ENCODE measurements at places on chromosomes 16 and 17. TPM values are rescaled to one million over a fixed set of nuclear protein-coding genes. Genes with fewer than 3 reads are reported as not detected.

PLD6 gene
- 5.3 TPM for total RNA-seq

DNA sequence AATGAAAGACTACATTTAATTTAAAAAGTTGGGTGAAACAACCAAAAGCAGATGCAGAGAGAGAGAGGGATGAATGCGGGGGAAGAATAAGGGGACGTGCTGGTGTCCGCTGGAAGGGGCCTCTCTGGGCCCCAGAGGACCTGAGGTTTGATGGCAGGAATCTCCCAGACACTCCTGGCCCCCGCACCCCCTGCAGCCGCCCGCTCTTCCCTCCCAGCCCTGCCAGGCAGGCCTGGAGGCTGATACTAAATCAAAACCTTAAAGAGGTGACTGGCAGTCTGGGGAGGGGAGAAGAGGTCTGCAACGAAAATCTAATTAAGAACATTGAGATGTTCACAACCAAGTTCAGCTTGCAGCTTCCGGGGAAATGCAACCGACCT, 2.4 kb downstream of the FOXL1 start:
- no peak overlapping the region for H3K27ac ChIP-seq
- H3K36me3 ChIP-seq: no peaks in the 10 kb centered on the region
- no peak for DNase-seq
- no peak overlapping the region for H3K4me3 ChIP-seq

DNA sequence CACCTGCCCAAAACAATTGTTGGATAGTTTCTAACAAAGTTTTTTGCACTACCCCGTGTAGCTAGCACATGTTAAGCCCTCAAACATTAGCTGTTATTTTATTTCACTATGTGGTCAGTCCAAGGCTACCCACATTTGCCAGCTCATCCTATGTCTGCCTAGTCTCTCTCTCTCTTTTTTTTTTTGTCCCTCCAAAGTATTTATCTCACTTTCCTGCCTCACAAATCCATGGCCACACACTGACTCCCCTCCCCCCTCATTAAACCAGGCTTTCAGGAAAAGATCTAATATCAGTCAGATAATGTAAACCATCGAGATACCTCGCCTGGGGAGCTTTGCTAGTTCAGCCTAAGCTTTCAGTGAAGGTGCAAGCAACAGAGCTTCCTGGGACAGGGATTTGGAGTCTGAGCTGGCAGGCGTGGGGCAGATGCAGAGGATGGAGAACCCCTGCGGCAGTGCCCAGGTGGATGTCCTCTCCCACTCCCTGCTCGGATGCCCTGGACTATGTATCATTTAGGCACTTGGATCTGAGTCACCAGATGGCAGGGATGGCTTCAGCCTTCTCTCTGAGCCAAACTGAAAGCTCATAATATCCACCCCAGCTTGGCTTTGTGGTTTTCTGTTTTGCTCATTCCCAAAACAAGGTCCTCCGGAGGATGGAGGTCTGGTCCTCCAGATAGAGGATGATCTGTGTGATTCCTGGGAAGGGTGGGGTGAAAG, 73.7 kb upstream of the FOXF1 start:
- H3K27me3 ChIP-seq: no peaks in the 10 kb centered on the region
- no peak overlapping the region for H3K27ac ChIP-seq
- no peaks in the 10 kb centered on the region for H3K36me3 ChIP-seq
- H3K4me3 ChIP-seq: no peak overlapping the region

GRCh38 chr17:33464669-33465280, 171.7 kb upstream of the ASIC2 start:
- peaks cover 6% of the 10 kb centered on the region for H3K27me3 ChIP-seq
- no peaks in the 10 kb centered on the region for H3K36me3 ChIP-seq
- DNase-seq: no peak
- H3K27ac ChIP-seq: no peak overlapping the region
- no peak overlapping the region for H3K4me3 ChIP-seq

DNA sequence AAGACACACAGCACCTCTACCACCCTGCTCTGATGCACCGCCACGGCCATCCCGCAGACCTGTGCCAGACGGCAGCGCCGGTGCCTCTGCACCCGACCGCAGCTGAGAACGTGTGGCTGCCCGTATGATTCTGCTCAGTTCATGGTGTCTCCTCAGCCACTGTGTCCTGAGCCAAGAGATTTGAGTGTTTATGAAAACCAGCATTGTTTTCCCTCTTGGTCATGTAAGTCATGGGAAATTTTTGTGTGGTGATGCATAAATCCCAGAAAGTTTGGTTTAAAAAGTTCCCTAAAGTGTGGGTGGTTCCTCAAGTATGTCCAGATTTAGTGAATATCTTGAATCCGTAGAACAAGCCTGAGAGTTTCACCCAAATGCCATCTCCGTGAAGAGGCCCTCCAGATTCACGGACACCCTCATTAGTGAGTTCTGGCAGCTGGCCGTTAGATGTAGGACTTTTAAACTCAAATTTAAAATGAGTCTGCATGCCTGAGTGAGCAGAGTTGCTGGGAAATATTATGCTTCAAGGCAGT, 57.6 kb downstream of the CDRT4 start:
- H3K36me3 ChIP-seq: no peaks in the 10 kb centered on the region
- no peak overlapping the region for H3K4me3 ChIP-seq
- H3K4me1 ChIP-seq: peaks cover 4% of the 10 kb centered on the region

DNA sequence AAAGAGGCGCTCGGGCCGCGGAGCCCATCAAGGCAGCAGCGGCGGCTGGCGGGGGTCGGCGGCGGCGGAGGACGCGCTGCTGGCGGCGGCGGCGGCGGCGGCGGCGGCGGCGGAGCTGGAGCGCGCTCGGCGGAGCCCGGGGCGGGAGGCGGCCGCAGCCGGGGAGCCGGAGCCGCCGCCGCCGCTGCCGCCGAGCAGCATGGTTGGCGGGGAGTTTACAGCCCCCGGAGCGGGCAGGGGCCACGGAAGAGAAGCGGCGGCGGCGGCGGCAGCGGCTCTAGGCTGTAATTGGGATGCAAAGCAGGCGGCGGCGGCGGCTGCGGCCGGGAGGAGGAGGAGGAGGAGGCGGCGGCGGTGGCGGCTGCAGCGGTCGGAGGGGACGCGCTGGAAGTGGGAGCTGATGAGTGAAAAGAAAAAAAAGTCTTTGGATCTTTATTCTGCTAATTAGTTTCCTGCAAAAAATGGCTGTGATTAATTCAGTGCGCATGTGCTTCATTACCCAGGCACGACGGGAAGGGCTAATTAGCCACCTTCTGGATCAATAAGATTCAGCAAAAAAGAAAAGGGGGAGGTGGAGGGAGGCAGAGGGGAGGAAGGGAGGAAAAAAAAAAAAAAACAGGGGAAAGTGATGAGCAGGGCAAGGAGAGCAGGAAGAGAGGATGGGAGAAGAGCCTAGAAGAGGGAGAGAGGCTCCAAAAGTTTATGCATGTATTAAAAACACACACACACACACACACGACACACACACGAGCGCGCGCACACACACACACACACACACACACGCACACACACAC, 10.9 kb upstream of the ZFHX3 start:
- H3K4me1 ChIP-seq: peaks cover 20% of the 10 kb centered on the region
- H3K4me3 ChIP-seq: peak overlapping the region; percentile 75
- peaks cover 57% of the 10 kb centered on the region for H3K27me3 ChIP-seq
- H3K27ac ChIP-seq: no peak overlapping the region
- H3K36me3 ChIP-seq: no peaks in the 10 kb centered on the region

DNA sequence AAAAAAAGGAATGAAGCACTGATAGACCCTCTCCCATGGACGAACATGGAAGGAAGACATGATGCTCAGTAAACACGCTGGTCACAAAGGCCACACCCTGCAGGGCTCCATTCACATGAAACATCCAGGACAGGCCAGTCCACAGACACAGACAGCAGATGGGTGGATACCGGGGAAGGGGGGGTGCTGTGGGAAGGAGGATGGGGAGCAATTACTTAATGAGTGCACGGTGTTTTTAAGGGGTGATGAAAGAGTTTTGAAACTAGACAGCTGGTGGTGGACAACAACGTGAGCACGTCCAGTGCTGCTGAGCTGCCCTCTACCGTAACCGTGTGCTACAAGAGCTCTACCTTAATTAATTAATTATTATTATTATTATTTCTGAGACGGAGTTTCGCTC, 6.0 kb upstream of the SLC16A3 start:
- DNase-seq: no peak
- H3K4me3 ChIP-seq: no peak overlapping the region
- no peak overlapping the region for H3K27ac ChIP-seq
- no peaks in the 10 kb centered on the region for H3K27me3 ChIP-seq
- H3K4me1 ChIP-seq: peaks cover 4% of the 10 kb centered on the region

DNA sequence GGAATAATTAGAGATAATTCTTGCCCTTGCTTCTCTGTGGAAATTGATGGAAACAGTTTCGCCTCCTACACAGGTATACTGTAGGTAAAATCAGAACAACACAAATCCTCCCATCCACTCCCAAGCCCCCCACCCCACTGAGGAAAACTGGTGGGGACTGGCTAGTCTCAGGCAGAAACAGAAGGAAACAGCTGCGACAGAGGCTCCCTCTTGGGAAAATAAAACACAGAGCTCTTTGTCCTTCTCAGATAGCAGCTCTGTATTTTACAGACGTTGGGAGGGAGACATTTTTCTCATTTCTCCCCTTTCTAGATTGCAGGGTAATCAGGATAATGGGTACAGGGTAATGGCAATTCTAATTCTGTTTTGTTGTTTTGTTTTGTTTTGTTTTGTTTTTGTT, 1.1 kb downstream of the SLFN13 start:
- peak overlapping the region; percentile 52 for H3K4me3 ChIP-seq
- no peaks in the 10 kb centered on the region for H3K27me3 ChIP-seq
- no peaks in the 10 kb centered on the region for H3K36me3 ChIP-seq
- peaks cover 12% of the 10 kb centered on the region for H3K4me1 ChIP-seq

GRCh38 chr16:87570938-87571867, 31.1 kb upstream of the JPH3 start:
- peaks cover 7% of the 10 kb centered on the region for H3K27me3 ChIP-seq
- H3K4me1 ChIP-seq: no peaks in the 10 kb centered on the region
- no peaks in the 10 kb centered on the region for H3K36me3 ChIP-seq
- no peak overlapping the region for H3K27ac ChIP-seq
- peak; percentile 58 for DNase-seq
- no peak overlapping the region for H3K4me3 ChIP-seq

GRCh38 chr17:70525961-70526360, 356.6 kb downstream of the KCNJ2 start:
- H3K27me3 ChIP-seq: no peaks in the 10 kb centered on the region
- no peak overlapping the region for H3K4me3 ChIP-seq
- peaks cover 2% of the 10 kb centered on the region for H3K4me1 ChIP-seq
- no peaks in the 10 kb centered on the region for H3K36me3 ChIP-seq

- H3K4me1 ChIP-seq: peaks cover 10% of the 10 kb centered on the region
- H3K27me3 ChIP-seq: no peaks in the 10 kb centered on the region
- peaks cover 7% of the 10 kb centered on the region for H3K36me3 ChIP-seq
- H3K27ac ChIP-seq: no peak overlapping the region
- no peak overlapping the region for H3K4me3 ChIP-seq
- no peak for DNase-seq
Measured at GRCh38 chr17:72976971-72977770, 115.3 kb downstream of the SLC39A11 start.

- peak; percentile 55 for DNase-seq
- no peak overlapping the region for H3K4me3 ChIP-seq
Measured at GRCh38 chr16:19601083-19601976, 45.8 kb downstream of the VPS35L start.

EVPLL gene
- not detected for total RNA-seq

Data from activated naive CD4-positive, alpha-beta T cell treated with anti-CD3 and anti-CD28 coated beads for 36 hours (primary cell).